ENCODE measurements at places on chromosomes 2 and 18.
A peak's percentile ranks its signal among the peaks of the same experiment; 100 is the strongest.

DNA sequence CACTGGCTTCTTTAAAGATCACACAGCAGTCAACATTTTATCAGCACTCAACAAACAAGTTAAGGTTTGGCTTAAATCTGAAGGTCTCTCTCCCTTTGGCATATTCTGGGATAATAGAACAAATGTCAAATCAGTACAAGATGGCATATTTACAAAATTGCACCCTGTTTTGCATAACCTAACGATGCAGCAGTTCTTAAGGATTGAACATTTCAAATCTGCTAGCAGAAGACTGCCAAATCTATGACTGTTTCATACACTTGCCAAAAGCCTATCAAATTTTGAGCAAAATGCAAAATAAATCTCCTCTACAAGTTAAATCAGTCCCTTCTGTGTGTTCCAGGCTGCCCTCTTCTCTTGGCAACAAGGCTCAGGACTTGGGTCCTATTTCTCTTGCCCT, 73.6 kb downstream of the DPP4 start:
- no peak for DNase-seq

DNA sequence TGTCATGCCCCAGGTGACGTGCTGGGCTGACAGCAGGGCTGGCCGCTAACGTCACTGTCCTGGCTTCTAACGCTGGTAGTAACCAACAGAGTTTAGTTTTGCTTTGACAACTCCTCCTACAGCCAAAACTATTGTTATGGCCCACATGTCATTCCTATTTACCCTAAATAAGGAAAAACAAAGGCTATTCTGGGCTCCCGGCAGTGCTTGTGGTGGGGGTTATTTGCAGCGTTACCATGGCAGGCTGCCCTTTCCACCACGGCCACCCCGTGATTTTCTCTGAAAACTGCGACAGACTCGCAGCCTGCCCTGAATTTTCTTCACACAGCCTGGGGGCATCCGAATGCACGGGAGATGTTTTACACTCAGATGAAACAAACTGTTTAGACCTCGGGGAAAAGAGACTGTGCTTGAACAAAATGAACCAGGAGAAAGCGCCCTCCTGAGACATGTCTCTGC, 115.2 kb downstream of the FAM210A start:
- no peak for DNase-seq

DNA sequence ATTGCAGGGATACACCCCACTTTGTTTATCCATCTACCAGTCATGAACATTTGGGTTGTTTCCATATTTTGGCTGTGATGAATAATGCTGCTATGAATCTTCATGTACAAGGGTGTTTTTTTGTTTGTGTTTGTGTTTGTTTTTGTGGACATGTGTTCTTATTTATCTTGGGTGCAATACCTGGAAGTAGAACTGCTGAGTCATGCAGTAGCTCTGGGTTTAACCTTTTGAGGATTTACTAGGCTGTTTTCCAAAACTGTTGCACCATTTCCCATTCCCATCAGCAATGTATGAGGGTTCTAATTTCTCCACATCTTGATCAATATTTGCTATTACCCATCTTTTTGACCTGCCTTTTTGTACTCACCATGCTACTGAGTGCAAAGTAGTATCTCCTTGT, 140.0 kb upstream of the CYP1B1 start:
- no peak for DNase-seq

DNA sequence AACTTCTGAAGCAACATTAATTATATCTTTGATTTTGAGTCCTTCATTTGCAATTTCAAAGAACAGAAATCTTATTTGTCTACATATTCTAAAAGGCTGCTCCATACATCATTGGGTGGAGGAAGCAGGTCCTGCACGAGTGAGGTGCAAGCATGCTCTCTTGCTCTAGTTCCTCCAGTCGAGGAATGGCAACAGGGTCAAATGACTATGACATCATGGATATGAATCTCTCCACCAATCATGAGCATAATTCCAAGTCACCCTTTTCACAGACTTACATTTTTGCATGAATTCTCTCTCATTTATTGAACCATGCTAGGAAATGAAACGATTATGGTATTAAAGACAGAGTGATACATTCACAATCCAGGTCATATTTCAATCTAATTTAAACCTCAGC, 608.8 kb upstream of the SOX11 start:
- no peak for DNase-seq

DNA sequence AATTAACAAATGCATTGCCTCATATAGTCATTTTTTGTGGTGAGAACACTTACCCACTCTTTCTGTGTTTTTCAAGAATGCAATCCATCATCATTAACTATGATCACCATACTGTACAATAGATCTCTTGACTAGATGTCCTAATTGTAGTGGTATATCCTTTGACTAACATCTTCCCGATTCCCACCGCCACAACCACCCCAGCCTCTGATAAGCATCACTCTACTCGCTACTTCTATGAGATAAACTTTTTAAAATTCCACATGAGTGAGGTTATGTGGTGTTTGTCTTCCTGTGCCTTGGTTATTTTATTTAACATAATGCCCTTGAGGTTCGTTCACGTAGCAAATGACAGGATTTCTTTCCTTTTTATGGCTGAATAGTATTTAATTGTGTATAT, 6.6 kb downstream of the VWA3B start:
- no peak for DNase-seq

DNA sequence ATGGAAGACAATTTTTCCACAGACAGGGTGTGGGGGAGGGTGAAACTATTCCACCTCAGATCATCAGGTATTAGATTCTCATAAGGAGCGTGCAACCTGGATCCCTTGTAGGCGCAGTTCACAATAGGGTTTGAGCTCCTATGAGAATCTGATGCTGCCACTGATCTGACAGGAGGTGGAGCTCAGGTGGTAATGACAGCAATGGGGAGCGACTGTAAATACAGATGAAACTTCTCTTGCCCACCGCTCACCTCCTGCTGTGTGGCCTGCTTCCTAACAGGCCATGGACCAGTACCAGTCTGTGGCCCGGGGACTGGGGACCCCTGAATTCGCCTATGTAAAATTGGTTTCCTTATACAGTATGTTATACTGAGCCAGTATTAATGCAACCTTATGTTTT, 27.3 kb upstream of the E2F6 start:
- no peak for DNase-seq

DNA sequence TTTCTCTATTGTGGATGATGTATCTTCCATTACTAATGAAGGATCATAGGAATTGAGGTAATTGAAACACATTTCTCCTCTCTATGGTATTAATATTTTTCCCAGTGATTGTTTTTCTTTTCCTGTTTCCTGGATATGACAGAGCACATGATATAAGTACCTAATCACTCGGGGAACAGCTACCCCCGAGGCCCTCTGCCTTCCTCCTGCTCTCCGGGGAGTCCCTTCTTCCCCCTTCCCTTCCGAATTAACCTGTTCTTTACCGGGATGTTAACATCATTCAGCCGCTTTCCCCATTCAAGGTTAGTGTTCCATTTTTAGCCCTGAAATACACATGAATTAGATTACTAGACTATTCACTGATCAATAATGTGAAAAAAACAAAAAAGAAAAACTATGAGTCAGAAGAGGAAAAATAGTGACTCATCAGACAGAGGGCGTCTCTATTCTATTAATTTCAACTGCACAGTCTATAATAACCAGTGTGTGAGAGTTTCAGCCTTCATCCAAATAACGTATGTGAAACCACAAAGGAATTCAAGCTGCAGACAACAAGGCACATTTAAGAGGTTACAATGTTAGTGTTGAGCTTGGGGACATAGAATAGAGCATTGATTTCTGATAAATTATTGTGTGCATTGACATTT, 450.8 kb downstream of the DLGAP1 start:
- no peak for DNase-seq

- DNase-seq, result no peak
Observed at GRCh38 chr2:213189001-213189899, 37.8 kb upstream of the IKZF2 start.

DNA sequence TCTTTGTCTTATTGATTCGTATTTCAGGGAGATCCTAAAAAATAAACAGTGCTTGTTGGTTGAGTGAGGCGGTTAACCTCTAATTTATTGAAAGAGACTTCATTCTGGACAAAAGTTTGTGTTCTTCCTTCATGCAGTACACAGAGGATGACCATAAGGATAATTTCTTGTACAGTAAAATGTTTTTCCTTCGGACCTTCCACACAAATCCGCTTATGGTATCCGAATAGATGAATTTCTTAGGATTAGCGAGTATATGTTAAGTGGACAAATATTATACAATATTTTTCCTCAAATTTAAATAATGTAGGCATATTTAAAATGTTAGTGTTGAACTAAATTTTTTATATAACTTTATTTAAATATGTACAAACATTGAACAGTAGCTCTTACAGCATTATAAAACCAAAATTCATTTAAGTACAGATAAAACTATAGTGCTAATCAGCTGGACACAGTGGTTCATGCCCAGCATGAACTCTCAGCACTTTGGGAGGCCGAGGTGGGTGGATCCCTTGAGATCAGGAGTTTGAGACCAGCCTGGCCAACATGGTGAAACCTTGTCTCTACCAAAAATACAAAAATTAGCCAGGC, 84.4 kb downstream of the LPIN1 start:
- no peak for DNase-seq

- no peak for DNase-seq
Observed at GRCh38 chr18:63788447-63789096, 13.4 kb downstream of the SERPINB7 start.

- DNase-seq, result no peak
Observed at GRCh38 chr2:127584047-127584446, 48.6 kb downstream of the MYO7B start.

DNA sequence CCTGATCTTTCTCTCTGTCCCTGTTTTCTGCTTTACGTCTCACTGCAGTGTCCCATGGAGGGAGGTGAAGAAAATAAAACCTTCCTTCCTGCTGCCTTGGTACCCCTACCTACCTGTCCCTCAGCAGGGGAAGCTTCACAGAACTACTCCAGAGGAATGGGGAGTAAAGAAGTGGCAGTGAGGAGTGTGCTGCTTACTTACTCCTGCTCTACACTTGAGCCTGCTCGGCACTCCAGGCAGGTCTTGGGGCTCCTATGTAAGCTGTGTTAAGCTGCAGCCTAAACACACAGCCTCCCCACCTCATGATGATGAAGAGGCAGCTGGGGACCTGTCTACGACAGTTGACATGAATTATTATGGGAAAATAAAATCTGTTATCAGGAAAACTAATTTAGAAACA, 72.6 kb downstream of the ACSL3 start:
- no peak for DNase-seq

DNA sequence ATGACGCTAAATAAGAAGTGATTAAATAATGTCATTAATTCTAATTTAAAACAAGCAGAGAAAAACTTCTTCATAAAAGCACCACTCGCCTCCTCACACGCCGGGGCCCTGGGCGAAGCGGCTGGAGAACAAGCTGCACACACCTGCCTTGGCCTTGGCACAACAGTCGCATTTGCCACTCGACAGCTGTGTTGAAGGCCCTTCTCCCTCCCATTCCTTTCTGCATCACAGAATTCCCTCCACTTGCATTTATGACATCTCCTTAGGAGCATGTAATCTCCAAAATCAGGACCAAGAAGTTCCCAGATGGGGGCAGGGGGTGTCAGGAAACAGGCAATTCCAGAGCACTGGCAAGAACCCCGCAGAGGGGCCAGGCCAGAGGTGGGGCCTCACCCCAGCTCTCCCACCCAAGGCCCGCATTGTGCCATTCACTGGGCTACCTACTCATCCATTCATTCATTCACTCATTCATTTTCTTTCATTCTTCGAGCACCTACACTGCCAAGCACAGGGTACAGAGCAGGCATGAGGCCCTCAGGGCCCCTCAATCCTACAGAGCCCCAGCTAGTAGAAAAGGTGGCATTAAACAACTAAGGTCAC, 6.4 kb downstream of the HDAC4 start:
- DNase-seq, result no peak

GRCh38 chr2:156320486-156321098, 11.9 kb downstream of the NR4A2 start:
- DNase-seq, result no peak

DNA sequence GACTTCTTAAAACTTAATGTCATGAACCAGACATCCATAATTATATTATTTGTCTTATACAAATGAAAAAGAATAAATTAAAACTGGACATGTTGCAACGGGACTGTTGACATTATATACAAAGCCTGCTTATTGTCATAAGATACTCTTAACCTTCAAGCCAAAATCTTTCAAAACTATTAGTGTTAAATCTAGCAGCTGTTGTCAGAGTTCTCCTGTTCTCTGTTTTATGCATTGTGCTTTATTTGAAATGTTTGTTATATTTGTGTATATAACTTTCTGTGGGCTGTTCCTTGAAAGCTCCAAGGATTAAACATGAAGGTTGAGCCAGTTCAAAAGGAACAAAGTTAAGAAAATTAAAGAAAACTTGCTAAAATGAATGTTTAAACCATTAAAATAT, 335.5 kb upstream of the NT5C1B start:
- no peak for DNase-seq

GRCh38 chr18:73556904-73557303, 590.7 kb downstream of the FBXO15 start:
- DNase-seq, result no peak

GRCh38 chr18:23369266-23369665, 83.8 kb upstream of the RIOK3 start:
- no peak for DNase-seq

DNA sequence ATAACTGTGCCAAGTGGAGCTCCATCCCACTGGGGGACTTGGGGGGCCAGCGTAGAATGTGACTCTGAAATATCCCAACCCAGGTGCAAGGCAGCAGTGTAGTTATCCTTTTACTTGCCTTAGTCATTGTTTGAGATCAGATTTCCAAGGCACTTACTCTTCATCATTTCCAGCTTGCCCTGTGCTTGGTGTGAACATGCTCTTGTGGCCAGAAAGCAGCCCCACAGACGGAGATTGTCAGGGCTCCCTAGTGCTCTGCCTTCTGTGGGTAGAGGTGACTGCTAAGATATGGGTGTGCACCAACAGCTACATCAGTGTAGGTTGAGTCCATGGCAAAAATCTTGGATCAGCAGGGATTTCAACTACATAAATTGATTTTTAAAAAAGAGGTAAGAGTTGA, 2010.0 kb upstream of the PIK3C3 start:
- no peak for DNase-seq

GRCh38 chr18:73621091-73621490, 526.5 kb downstream of the FBXO15 start:
- no peak for DNase-seq

DNA sequence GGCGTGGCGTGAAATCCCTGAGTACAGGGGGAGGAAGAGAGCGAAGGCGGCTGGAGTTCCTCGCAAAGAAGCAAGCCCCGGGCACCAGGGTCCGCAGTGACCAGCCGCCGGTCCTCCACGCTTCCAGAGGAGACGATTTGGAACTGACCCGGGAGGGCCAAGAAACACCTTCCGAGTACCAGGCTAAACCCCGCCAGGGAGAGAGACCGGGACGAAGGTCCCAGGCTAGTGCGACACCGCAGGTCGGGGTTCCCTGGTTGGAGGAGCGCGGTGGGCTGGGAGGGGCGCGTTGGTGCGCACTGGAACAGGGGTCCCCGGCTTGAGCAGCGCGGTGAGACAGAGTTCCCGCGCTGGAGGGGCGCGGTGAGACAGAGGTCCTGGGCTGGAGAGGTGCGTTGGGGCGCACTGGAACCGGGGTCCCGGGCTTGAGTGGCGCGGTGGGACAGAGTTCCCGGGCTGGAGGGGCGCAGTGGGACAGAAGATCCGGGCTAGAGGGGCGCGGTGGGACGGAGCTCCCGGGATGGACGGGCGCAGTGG, 901 bp downstream of the WDFY1 start:
- peak; percentile 44 for DNase-seq

GRCh38 chr2:156332284-156332533, 312 bp downstream of the NR4A2 start:
- no peak for DNase-seq

- DNase-seq, result no peak
Observed at GRCh38 chr2:77017355-77017745, 504.8 kb downstream of the LRRTM4 start.

Measured in anterior cingulate cortex (tissue), 58 donors.